ENCODE measurements at places on chromosomes 4 and X.

- no peak for DNase-seq
These were observed 63.0 kb downstream of the ARHGAP10 start for GRCh38 chr4:147794787-147795413.

DNA sequence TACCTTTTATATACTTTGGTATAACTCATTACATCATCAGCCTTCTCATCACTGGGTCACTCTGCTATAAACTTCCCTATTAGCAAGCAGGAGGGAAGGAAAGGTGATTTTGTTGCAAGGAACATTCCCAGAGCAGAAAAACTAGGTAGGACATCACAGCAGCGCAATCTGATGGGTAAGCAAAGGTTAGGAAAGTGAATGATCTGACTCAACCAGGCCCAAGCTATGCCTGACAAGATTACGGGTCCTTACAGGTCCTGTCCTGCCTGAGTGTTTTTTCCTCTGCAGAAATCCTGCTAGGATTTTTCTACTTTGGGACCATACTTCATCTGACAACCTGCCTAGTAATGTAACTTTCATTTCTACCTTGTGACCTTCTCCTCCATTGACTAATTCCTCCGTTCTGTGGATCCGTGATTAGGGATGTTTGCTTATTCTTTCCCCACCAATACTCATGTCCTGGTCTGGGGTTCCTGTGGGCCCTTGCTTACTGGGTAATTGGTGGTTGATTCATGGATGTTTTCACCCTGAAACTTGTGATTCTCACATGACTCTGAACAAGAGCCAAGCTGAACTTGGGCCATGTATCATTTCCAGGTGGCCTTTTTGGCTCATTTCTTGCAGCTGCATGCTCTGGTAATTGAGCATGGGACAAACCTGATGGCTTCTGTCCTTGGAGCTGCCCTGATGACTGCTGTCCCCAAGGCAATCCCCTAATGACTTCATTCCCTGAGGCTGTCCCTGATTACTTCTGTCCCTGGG, 111.9 kb upstream of the KIT start:
- DNase-seq = no peak

- no peak for DNase-seq
These were observed 26.6 kb downstream of the VSIG4 start for GRCh38 chrX:66013194-66013816.

- no peak for DNase-seq
These were observed 72.3 kb upstream of the ADGRG2 start for GRCh38 chrX:19194285-19195242.

GRCh38 chrX:7134981-7135380, 12.5 kb upstream of the STS start:
- no peak for DNase-seq

- no peak for DNase-seq
These were observed 113.6 kb downstream of the MID1 start for GRCh38 chrX:10506781-10507180.

- no peak for DNase-seq
These were observed 77.1 kb downstream of the RBM47 start for GRCh38 chr4:40552536-40552935.

DNA sequence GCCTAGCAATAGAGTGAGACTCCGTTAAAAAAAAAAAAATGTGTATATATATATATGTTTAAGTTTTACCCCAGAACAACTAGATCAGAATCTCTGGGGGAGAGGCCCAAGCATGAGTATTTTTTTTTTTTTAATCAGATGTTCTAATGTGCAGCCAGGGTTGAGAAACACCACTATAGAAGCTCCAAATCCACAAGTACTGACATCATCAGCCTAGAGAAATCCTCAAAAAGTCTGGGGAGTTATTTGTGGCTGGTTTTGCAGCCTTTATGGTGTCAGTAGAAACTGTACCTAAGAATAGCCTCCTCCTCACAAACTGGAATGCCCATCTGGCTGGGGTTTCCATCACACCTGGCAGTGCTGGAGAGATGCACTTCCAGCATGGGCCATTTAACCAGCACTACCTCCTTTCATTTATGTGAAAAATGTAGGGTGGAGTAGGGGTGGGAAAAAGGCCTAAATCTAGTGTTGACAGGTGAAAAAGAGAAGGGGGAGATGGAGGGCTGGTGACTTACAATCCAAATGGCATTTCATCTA, 93.5 kb downstream of the CBLL2 start:
- no peak for DNase-seq
